Epithelial cell of alveolus of lung (primary cell): ENCODE measurements at places on chromosomes 3 and 15. TPM values are rescaled to one million over a fixed set of nuclear protein-coding genes. Genes with fewer than 3 reads are reported as not detected.

Gene STRA6
- total RNA-seq: 0.80 and 13.1 TPM in 2 replicates

Gene P2RY14
- total RNA-seq: not detected in 2 replicates

Gene CD96
- total RNA-seq: 0.13 TPM in 1 of 2 replicates, not detected in the other

Gene GOLGA8G
- not detected in 2 replicates for total RNA-seq

Gene SUCLG2
- 50.6 and 55.3 TPM in 2 replicates for total RNA-seq

Gene SHC4
- 1.5 and 1.6 TPM in 2 replicates for total RNA-seq
